Stimulated activated CD8-positive, alpha-beta memory T cell treated with anti-CD3 and anti-CD28 coated beads, Interleukin-7, amount 100 ng/mL, for 1 hour (primary cell): ENCODE measurements at places on chromosomes 2 and 18.

DNA sequence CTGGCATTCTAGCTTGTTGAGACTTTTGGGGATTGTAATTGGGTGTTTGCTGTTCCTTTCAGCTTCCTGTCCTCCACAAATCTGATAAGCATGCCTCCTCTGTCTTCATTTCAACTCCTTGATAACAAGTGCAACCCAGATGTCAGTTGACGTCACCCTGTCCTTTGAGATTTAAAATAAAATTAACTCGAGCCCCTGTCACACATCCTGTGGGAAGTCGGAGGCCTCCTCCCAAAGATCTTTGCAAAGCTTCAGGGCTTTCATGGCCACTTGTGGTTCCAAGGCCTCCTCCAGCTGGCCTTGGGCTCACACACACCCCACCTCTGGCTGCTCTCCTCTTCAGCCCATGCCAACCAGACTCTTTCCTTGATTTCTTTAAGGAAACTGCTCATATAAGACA, 69.9 kb upstream of the ITGA6 start:
- no peak for DNase-seq

DNA sequence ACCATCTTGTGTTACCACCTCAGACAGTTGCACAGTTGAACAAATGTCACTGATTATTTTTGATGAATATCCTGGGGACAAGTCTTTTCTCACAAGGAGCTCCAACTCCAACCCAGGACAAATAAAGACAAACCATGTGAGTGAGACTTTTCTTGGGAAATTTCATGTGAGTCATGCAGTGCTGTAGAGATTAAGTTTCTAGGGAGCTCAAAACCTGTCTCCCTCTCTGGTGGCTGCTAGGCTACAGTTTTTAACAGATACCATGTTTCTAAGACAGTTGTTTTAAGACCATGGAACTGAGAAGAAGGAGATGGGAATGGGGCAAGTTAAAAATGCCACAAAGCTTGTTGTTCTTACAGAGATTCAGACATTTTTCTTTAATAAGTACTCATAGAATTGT, 255.5 kb downstream of the RIT2 start:
- no peak for DNase-seq

- no peak for DNase-seq
Measured at GRCh38 chr18:57009844-57010243, 137.0 kb upstream of the BOD1L2 start.

- DNase-seq = no peak
Measured at GRCh38 chr2:23828986-23829385, 97.9 kb downstream of the ATAD2B start.

GRCh38 chr2:157727693-157728092, 99.0 kb upstream of the ACVR1C start:
- no peak for DNase-seq

DNA sequence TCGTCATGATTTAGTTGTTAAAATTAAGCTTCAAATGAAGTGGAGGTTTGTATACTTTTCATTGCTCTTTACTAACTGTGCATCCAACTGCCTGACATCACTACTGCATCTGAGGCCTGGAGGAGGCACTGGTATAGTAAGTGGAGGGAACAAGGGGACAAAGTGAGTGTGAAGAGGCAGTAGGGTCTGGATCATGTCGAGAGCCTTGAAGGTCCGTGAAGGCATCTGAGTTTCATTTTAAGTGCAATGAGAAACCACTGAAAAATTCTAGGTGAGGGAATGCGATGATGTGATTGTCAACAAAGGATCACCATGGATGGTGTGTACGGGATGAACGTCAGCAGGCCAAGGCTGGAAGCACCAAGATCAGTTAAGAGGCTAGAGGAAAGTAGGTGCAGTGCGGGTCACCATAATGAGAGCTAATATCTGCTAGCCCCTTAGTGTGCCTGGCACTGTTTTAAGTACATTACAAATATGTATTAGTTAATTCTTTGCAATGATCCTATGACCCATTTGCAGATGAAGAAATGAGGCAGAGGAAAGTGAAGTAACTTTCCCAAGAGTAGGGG, 96.1 kb downstream of the CABYR start:
- DNase-seq = no peak

DNA sequence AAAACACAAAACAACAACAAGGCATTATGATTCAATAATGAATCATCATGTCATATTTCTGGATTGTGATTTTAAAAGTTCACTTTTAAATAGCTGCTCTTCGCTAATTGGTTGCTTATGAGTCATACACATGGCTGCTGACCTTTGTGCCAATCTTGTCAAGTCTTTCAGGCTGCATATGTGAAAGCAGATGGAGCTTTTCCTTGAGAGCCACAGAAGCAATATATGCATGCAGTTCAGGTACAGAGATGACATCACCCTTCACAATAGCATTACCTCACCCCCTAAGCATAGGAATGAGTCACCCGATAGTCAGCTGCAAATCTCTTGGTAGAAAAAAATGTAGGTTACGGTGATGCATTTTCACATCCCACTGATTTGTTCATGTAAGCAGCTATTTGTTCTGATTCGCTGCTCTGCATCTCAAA, 27.2 kb downstream of the EIF2AK3 start:
- no peak for DNase-seq

GRCh38 chr18:22668496-22668895, 250.8 kb upstream of the CTAGE1 start:
- DNase-seq = no peak

- no peak for DNase-seq
Measured at GRCh38 chr18:46070815-46071652, 1.0 kb downstream of the PSTPIP2 start.

GRCh38 chr2:64404743-64405142, 49.2 kb upstream of the LGALSL start:
- no peak for DNase-seq

- no peak for DNase-seq
Measured at GRCh38 chr18:27017901-27018500, 152.5 kb upstream of the AQP4 start.

GRCh38 chr2:107777974-107778373, 48.7 kb upstream of the RGPD4 start:
- DNase-seq = no peak

DNA sequence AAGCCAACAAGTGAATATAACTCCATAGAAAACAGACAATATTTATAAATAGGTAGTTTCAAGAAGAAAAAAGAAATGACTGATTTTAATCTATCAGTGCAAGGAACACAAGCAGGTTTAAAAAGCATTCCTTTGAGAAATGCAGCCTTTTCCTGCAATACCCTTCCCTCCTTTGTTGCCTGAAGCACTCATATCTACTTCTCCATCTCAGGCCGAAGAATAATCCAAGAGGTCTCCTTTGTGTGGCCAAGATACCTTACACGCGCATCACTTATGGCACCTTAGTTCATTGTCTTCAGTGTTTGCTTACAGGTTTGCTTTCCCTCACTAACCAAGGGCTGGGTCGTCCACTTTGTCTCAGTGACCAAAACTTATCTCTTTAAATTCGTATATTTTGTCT, 93.0 kb downstream of the MAIP1 start:
- no peak for DNase-seq

GRCh38 chr2:165745916-165746315, 48.1 kb downstream of the GALNT3 start:
- no peak for DNase-seq

DNA sequence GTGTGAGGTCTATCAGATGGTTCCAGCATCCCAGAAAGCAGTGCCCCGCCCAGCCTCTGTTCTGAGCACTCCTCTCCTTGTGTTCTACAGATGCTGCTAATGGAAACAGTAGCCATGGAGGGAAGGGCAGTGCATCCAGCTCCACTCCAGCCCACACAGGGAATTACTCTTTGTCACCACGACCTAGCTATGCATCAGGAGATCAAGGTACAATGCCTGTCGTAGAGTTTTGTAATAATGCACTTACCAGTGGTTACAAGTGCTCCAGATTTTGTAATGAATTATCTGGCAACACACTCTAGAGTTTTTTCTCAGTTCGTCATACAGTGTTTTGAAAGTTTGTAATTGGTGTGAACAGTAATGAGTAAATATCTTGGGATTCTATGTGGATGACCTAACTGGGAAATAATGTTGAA, 161.1 kb downstream of the ESCO1 start:
- no peak for DNase-seq

- no peak for DNase-seq
Measured at GRCh38 chr18:53689886-53690285, 534.6 kb downstream of the MBD2 start.
